Renal pelvis (tissue), 12 donors: ENCODE measurements at places on chromosomes 13 and 19.

GRCh38 chr19:16846901-16847300 is 17.7 kb downstream of the SIN3B start:
- no peak for DNase-seq

GRCh38 chr19:44182145-44182544 is 17.2 kb downstream of the ZNF226 start:
- no peak for DNase-seq

- no peak for DNase-seq
These were observed 12.6 kb downstream of the CD37 start for GRCh38 chr19:49347835-49348234.

DNA sequence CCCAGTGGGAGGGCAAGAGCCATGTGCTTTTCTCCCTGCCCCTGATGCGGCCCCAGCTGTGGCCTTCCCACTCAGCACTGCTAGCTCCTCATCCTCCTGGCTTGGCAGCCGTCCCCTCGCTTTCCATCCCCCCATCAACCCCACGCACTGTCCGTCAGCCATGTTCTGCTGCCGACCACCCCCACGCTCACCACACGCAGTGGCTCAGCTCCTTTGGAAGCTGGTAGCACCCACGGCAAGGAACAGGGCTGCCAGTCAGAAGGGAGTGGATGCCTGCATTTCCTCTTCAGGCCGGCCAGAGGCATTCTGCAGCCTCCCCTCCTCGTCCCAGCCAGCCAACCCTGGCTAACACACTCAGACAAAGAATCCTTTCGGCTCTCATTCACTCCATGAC is 6.3 kb downstream of the CALM3 start:
- no peak for DNase-seq

DNA sequence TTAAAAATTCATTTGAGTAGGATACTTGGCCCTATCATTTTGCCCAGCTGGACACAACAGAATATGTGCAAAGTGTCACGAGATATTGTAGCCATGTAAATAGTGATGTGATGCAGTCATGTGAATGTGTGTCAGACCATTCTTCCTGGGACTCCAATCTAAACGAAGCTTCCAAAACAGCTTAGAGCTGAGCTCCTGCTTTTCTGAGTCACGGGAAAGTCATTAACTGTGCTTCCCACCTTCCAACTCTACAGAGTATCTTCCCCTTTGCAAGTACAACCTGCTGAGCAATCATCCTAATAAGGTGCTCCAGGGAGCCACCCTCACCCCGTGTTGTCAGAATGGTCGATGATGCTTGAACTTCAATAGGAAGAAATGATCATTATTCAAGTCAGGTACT is 294.7 kb downstream of the MYO16 start:
- no peak for DNase-seq

DNA sequence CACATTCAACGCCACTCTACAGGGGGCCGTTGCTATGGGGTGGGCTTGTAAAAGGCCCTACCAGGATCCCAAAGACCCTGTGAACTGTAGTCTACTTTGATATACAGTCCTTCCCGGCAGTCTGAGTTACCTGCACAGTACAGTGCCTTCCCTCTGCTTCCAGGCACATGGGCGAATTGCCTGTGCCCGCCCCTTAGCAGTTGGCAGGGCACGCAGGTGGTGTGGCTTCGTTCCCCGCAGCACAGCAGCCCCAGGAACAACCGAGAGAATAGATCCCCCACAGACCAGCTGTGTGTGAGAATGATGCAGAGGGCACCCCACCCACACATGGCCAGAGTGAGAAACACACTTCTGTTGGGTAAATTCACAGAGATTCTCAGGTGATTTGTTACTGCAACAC is 60.6 kb downstream of the MRPL57 start:
- no peak for DNase-seq

- DNase-seq, result no peak
These were observed 34.4 kb downstream of the ATP7B start for GRCh38 chr13:51976890-51977289.

DNA sequence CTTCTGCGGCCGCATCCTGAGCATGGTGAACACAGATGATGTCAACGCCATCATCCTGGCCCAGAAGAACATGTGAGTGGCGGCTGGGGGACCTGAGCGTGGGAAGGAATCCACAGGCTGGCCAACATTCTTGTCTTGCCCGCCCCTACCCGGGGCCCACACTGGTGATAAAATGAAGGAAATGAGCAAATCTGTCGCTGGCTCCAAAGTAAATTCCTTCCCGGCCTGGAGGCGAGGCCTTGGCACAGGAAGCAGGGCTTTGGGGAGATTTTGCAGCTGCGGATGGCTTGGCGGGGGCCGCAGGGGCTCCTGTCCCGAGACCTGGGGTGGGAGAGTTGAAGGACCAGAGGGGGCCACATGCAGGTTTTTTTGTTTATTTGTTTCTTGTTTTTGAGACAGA is 4.4 kb downstream of the KXD1 start:
- DNase-seq, result no peak

DNA sequence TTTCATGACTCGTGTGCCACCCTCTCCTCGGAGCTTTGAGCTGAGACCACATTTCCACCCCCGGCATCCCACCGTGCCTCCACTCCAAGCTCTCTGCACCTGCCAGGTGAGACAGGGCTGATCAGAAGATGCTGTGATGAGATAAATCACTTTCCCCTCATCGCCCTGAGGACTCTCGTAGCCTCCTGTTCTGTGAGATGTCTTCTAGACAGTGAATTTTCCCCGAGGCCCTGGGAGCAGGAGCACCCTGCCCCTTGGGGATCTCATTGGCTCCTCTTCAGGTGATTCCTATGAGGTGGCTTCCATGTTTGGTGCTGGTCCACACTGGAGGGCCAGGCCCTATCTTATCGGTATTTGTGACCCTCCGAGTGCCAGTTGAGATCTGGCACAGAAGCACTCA is 154.0 kb upstream of the TSHZ3 start:
- DNase-seq, result no peak

DNA sequence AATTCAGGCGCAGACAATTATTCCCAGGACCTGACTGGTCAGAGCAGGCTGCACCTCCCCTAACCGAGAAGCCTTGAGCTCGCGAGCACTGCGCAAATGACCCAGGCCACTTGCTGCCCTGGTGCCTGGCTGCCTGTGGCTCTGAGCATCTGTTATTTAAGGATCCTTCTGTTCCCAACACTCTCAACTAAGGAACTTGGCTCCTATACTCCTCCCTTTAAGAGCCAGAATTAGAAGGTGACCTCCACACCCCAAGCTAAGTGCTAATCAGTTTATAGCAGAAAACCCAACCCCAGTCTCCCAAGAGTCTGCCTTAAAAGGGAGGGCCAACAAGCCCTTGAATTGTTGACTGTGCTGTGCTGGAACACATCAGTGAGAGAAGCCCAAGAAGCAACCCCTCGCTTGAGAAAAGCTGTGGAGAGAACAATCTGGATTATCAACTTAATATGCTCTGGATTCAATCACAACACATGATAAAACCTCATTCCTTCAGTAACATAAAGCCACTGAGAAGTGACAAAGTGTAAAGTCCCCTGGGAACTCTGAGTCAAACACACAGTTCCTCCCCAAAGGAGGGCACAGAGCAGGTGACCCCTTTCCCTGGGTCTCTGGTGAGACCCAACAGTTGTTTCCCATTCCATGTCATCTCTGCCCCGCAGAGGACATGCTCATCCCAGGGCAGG is 14.6 kb downstream of the AKAP8L start:
- DNase-seq, result no peak

DNA sequence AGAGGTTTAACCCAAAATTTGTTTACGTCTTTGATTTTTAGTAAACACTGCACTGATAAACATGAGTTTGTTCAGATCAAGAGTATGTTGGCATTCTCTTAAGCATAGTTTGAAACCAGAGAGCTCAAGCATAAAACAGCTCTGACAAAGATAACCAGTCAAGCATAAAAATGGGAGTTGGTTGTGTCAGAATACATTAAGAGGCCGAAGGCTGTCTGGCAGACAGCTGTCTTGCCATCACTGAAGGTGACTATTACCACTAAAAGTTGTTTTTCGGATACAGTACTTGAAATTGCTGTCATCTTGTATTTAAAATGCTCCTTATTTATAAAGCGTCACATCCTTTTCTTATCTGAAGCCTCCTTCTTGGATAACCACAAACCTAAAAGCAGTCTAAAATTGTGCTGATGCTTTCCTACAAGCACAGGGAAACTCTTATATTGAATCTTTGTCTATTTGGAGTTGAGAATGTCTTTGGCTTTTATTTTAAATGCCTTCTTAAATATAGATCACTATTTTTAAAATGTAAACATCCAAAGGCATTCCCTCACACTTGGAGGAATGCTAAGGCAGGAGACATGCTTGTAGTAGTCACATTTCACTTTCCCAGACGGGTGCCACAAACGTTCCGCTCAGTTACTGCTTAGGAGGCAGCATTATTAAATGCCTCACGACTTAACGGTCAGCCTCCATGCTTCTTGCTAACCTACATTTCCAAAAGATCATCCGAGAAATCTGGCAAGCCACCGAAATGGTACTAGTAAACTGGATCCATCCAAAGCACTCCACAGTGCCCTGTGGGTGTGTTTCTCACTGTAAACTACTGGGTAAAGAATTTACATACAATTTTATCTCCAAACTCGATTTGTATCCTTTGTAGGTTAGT is 1.5 kb downstream of the SMAD9 start:
- peak; percentile 43 for DNase-seq

DNA sequence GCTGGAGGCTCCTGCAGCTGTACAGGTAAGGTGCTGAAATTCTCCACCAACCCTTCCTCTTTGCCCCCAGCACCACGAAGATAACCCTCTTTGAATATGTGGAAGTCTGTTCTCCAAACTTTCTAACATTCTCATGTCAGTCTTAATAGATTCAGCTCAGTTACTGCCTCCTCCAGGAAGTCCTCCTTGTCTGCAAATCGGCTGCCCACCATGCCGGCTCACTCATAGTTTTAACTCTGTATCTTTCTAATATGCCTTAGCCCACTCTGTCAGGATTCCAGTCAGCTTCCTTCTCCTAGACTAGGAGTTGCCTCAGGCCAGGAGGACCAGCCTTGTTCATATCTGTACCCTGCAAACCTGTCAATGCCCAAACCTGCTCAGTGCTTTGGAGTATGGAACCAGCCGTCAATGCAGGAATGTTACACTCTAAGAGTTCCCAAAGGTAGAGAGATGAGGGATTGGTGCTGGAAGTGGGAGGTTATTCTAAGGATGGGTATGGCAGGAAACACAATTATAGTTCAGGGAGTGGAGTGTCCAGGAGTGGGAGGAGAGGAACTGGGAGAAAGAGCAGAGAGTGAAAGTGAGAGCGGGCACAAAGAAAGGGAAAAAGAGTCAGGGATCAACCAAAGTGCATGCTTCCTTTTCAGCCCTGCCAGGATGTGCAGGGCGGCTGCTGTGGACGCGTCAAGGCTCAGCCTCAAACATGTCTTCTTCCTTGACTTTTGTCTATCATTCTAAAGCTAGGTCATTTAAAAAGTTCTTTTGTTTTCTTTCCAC is 38.0 kb upstream of the ALOX5AP start:
- no peak for DNase-seq

- no peak for DNase-seq
These were observed 543.6 kb downstream of the RFC3 start for GRCh38 chr13:34361560-34361959.

DNA sequence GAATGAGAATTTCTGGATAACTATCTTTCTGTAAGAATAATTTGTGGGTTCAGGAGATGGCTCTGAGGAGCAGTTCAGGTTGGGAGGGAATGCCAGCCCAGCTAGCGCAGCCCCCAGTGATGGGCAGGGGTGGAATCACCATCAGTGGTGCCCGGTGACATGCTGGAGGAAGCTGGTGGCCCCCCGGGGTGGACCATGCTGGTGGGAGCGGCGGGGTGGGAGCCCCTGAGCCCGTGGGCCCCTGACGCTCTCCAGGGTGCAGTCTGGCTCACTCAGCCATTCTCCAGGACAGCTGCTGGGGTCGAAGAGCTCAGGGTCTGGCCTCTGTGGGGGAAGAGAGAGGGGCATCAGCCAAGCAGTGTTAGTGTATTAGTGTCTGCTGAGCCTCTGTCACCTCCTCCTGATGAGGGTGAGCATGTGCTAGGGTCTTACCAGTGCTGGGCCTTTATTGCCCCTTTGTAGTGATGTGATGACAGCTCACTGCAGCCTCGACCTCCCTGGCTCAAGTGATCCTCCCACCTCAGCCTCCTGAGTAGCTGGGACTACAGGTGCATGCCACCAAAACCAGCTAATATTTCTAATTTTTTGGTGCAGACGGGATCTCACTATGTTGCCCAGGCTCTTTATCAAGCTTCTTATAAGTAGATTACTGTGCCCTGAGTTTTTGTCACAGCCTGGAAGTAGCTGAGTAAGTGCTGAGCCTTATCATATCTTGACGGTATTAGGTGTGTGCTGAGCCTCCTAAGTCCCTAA is 10.4 kb downstream of the HIPK4 start:
- DNase-seq, result no peak

DNA sequence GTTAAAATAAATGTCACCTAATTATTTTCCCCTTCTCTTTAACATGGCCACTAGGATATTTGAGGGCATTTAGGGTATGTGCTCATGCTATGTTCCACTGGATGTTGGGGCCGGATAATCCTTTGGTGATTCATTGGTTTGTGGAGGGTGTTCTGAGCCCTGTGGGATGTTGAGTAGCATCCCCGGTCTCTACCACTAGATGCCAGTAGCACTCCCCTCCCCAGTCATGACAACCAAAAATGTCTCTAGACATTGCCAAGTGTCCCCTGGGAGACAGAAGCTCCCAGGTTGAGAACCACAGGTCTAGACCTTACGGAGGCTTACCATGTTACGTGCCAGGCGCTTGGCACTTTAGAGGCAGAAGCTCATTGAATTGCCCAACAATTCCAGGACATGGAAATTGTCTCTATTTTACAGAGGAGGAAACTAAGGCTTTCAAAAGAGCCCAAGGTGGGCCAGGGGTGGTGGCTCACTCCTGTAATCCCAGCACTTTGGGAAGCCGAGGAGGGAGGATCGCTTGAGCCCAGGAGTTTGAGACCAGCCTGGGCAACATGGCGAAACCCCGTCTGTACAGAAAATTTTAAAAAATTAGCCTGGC is 14.1 kb downstream of the SHANK1 start:
- DNase-seq, result no peak

DNA sequence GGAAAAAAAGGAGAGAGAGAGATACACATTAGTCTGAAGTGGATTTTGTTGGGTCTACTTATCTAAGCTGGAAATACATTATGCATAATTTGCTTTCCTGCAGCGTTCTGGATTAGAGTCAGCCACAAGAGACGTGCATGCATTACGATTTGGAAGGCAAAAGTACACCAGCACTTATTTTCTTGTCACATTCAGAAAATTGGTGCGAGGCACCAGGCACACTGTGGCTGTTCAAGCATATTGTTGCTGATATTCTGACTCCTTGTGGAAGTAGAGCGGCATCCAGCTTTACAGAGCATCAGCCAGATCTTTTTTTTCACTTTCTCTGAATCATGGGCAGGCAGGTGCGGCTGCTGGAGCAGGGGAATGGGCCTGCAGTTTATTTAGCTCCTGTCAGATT is 905.6 kb upstream of the SPRY2 start:
- DNase-seq, result no peak

DNA sequence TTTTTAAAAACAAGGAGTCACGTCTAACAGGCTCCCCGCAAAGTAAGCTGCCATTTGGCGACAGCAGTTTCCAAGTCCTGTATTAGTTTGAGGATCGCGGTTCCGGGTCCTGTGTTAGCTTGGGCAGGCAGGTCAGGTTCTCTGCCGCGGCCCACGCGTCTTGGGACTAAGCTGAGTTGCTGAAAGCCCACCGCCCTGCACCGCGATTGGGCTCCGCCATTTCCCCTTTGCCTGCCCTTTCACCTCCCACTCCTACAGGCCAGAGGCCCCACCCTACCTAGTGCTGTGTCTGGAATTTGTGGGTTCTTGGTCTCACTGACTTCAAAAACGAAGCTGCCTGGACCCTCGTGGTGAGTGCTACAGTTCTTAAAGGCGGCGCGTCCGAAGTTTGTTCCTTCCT is 6.8 kb downstream of the PARP4 start:
- no peak for DNase-seq
